Liver (tissue), 10 donors: ENCODE measurements at places on chromosomes 12 and 14.
A peak's percentile ranks its signal among the peaks of the same experiment; 100 is the strongest.

DNA sequence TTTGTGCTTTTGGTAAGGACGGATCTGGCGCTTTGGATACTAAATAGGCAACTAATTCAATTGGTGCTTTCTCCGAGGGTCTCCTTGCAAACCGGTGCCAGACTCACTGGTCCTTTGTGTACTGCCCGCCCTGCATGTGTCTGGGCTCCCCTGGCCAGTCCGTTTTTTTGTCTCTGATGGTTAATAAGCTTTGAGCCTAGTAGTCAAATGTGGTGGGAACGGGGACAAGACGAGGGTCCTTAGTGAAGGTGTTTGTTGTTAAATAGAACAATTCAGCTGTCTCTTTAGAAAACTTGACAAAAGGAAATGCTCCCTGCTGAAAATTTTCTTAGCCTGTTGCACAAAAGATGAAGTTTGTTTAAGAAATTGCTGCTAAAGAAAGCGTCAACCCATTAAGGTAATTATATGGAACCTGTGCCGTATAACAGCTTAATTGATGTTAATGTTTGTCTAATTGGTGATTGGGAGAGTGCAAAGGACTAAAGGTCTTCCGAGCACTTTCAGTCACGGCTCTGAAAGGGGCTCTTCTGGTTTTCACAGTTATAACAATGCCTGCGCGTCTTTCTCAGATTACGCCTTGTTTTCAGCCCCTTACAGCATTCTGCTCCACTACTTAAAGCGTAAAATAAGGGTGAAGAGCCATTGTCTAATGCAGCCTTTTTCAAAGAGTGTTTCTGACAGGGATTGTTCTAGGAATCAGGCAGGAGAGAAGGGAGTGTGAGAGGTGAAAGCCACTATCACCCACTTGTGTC lies 537.4 kb downstream of the PRKD1 start:
- H3K4me3 ChIP-seq: no peak overlapping the region
- H3K27me3 ChIP-seq: no peaks in the 10 kb centered on the region
- H3K27ac ChIP-seq: no peak overlapping the region
- no peak for DNase-seq

- H3K4me3 ChIP-seq: no peak overlapping the region
- H3K27ac ChIP-seq: no peak overlapping the region
- no peak for DNase-seq
- no peaks in the 10 kb centered on the region for H3K27me3 ChIP-seq
- peaks cover 9% of the 10 kb centered on the region for H3K4me1 ChIP-seq
Measured at GRCh38 chr14:102154821-102155549, 15.3 kb downstream of the WDR20 start.

DNA sequence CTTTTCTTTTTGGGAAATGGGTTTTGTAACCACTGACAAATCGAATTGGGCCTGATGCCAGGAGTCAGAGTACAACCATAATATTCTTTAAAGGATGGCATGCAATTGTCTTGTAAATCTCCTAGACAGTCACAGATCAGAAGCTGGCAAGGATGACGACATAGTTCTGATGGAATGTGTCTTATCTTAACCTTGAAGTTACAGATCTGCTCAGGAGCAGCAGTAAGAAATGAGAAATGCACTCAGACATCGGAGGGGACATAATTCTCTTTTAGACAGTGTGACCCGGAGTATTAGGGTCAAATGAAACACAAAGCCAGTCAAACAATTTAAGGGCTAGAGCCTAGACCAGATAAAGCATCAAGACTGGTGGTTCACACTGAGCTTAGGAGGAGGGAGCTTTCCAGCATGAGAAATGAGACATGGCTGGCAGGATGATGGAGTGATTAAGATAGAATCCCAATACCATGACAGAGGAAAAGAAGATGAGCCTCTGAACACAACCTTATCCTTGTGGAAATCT lies 17.5 kb downstream of the CBX5 start:
- H3K27me3 ChIP-seq: no peaks in the 10 kb centered on the region
- H3K4me3 ChIP-seq: no peak overlapping the region
- no peak overlapping the region for H3K27ac ChIP-seq
- no peak for DNase-seq
- H3K36me3 ChIP-seq: peaks cover 1% of the 10 kb centered on the region

DNA sequence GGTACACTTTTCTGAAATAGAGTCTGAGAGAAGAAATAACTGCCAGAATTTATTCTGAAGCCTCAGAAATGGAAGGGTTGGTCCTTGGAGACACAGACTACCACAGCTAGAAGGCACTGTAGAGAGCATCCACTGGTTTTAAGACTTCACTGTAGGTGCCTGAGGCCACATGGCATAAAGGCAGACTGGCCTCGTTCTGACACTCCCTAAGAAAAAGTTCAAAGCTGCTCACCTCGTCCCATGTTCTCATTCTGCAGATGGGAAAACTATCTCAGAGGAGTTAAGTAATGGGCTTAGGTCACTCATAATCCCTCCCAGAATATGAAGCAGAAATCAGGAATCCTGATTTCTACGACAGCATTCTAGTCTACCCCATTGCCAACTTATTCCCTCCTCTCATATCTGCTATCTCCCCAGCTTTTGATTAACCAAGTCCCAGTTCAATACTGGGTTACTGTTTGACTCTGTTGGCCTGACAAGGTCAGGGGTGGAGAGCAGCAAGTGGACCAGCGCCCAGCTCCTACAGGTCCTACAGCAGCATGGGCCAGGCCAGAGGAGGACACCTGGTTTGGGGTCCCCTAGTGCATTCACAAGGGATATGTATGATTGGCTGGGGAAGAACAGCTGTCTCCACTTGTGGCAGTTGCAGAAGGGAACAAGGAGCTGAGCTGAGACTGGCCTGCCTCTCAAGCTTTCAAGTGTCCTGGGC lies 3.7 kb downstream of the ITGA5 start:
- no peak for DNase-seq
- H3K36me3 ChIP-seq: no peaks in the 10 kb centered on the region
- peak overlapping the region; percentile 25 for H3K4me3 ChIP-seq
- no peaks in the 10 kb centered on the region for H3K27me3 ChIP-seq
- H3K4me1 ChIP-seq: peaks cover 49% of the 10 kb centered on the region
- H3K27ac ChIP-seq: peak overlapping the region; percentile 76
